ENCODE measurements at places on chromosomes 7 and 10.

GRCh38 chr7:20399521-20399920, 68.8 kb downstream of the ITGB8 start:
- DNase-seq, result no peak

DNA sequence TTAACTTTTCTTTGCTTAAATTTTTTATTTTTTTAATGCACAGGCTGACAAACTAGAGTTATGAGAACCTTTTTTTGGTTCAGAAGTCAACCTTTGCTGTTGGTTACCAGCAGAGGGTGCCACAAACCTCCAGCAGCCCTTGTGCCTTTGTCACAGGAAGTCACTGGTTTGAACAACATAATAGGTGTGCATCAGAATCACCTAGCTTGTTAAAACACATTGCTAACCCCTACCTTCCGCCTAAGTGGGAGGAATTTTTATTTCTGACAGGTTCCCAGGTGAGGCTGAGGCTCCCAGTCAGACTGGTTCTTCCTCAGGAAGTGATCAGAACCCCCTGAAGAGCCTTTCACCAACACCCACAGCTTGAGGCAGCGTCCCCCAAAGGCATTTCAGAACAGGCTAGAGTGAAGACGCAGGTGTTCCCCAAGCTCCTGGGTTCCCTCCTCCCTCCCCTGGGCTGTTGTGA, 22.6 kb upstream of the VDAC2 start:
- DNase-seq, result peak; percentile 74

GRCh38 chr10:43471146-43471545, 34.2 kb downstream of the ZNF487 start:
- DNase-seq, result no peak

GRCh38 chr10:124558339-124559321, 97.0 kb downstream of the LHPP start:
- no peak for DNase-seq

- DNase-seq, result no peak
Observed at GRCh38 chr10:36091007-36091406, 448.9 kb upstream of the FZD8 start.

All from central memory CD4-positive, alpha-beta T cell (primary cell).